Stimulated activated CD8-positive, alpha-beta memory T cell treated with anti-CD3 and anti-CD28 coated beads, Interleukin-15, amount 100 ng/mL, for 4 hours (primary cell): ENCODE measurements at places on chromosomes 2 and 18.

DNA sequence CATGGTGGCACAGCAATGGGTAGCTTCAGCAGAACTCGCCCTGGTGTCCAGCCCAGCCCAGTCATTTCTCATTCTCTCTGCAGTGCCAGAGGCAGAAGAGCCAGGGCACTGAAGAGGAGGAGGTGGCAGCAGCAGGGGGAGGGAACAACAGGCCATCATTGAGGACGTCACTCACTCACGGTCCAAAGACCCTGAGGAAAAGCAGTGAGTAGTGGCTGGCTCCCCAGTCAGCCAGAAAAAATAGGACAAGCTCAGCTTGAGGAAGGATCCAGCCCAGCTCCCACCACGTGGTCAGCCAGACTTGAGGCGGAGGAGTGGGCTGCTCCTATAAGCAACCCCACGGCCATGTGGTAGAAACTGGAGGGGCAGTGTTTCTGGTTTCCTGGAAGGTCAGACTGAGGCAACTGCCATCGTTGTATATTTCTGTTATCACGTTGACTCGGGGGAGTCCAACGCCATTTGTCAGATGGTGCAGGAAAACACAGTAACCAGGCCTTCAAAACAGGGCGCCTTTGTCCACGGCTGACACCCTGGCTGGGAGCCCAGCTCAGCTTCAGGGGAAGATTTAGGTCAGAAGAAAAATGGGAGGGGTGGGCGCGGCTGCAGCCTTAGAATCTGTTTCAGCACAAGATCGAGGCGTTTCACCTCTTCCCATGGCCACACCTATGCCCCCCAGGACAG is 19.0 kb upstream of the TMEM247 start:
- DNase-seq = no peak

GRCh38 chr2:105607920-105608504 is 136.7 kb upstream of the NCK2 start:
- no peak for DNase-seq

DNA sequence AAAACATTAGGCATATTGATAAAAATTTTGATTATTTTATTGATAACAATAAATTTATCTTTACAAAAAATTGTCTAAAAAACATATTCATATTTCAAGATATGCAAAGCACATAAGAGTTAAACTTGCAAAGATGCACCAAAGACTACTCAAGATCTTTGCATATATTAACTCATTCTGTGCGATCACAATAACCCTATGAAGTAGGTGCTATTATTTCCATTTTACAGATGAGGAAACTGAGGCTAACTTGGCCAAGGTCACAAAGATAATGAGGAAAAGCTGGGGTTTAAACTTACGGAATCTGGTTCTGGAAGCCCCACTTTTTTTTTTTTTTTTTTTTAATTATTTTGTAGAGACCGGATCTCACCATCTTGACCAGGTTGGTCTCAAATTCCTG is 94.4 kb upstream of the SERTAD2 start:
- DNase-seq = no peak

- DNase-seq = no peak
These were observed 15.5 kb upstream of the MSH6 start for GRCh38 chr2:47767497-47767844.

DNA sequence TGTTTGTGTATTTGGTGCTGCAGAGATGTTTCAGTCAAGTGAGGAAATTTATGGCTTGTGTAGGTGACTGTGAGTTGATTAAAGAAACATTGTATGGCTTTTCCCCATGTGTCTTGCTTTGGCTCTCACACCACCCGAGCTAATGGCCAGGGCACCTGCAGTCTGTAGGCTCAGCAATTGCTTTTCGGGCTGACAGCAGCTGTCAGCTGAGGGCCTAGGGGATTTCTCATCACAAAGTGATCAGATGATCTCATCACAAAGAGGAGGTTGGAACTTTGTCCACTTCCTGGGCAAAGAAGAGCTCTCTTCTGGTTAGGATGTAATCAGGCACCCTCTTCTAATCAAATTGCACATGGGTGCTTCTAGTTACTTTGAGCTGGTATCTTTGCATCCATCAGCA is 632.2 kb downstream of the SLC4A3 start:
- DNase-seq = no peak

GRCh38 chr2:181858600-181858999 is 32.9 kb upstream of the ITPRID2 start:
- DNase-seq = no peak

DNA sequence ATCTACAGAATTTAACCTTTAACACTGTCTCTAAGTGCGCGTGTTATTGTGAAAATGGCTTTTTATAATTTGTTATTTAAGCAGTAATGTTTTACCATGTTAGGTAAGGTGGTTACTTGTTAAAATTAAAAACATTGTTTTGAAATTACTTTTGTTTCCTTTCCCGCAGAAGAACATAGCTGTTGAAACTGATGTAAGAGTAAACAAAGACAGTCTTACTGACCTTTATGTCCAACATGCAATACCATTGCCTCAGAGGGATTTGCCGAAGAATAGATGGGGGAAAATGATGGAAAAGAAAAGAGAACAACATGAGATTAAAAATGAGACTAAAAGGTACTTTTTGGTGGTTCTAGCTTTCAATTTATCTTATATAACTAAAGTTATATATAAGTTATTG is 2.1 kb downstream of the C2orf49 start:
- no peak for DNase-seq

DNA sequence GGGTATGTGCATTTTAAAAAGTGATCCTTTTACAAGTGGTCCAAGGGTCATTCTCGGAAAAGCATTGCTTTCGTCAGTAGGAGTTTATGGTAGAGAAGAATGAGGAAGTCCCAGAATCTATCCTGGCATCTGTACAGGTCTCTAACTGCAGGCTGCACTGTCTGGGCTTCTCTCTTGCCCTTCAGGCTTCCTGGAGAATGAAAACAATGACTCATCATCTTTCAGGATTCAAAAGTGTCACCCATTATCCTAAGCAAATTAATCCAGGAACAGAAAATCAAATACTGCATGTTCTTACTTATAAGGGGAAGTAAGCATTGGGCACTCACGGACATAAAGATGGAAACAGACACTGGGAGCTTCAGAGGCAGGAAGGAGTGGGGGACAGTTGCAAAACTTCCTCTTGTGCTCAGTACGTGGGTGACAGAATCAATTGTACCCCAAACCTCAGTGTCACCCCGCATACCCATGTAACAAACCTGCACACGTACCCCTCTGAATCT is 60.2 kb upstream of the TXNDC2 start:
- no peak for DNase-seq

GRCh38 chr2:128970332-128971116 is 651.9 kb upstream of the HS6ST1 start:
- DNase-seq = no peak

DNA sequence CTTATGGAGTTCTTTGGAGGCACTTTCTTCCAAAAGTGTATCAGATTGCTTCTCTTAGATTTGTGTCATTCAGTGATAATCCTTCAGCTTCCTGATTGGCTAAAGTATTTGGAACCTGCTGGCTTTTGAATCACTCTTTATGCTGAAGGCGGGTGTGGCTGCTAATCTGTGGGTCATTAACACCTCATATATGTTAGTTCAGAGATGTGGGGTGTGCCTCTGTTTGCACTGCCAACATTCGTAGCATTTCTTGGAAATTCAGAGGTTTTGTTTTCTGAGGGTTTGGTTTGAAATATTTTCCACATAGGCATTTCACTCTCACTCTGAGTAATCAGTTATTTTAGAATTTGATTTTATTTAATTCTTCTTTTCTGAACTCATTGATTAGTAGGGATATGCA is 1604.4 kb upstream of the ACVR2A start:
- no peak for DNase-seq

GRCh38 chr2:214244847-214245246 is 166.0 kb upstream of the VWC2L start:
- DNase-seq = no peak

DNA sequence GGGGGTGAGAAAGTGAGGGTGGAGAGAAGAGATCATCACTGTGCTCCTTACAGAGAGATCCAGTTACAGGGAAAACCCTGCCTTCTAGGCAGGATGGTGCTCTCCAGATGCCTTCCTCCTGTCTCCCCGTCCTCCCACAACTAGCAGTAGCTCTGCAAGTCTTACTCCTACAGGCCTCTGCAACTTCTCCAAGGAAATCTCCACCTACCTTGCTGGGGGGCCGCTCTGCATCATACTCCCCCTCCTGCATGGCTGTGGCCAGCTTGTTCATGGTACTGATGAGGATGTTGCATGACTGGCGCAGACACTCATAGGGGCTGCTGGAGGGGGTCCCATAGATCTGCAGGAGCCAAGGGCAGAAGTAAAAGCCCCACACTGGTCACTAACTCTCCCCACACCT is 14.1 kb downstream of the DCTN1 start:
- DNase-seq = no peak

- DNase-seq = no peak
These were observed 4.9 kb upstream of the CHN1 start for GRCh38 chr2:175009917-175010621.

DNA sequence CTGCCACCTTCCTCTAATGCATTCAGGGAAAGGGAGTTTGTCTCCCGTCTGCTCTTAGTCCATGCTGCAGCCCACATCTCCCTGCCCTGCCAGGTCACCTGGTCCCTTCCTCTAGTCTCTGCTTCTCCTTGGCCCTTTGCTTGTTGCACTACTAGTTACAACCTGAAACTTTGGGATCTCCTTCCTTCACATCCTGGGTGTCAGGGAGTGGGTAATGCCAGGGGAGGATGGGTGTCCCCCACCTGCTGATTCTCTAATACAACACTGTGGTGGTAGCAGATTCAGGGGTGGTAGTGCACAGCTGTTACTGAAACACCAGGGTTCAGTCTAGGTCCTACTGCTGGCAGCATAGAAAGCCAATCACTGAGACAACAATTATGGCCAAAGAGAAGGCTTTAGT is 31.2 kb upstream of the COX7A2L start:
- DNase-seq = no peak

DNA sequence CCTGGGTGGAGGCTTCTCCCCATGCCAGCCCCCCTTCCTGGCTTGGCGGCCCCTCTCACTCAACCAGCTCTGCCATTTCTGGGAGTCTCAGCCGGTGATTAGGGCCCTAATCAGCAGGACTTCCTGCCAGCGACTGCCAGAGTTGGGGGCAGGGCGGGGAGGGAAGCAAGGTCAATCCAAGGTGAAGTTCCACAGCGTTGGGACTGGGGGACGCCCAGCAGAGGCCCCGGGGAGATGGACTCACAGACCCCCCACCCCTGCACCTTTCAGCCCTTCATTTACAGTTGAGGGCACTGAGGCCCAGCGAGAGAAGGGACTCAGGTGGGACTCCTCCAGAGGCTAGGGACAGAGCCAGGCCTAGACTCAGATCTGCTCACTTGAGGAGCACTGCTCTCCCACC is 65.3 kb downstream of the TNS1 start:
- DNase-seq = no peak

GRCh38 chr18:26057344-26057773 is 33.1 kb downstream of the SS18 start:
- DNase-seq = no peak

- no peak for DNase-seq
These were observed 97.0 kb upstream of the ATL2 start for GRCh38 chr2:38474021-38474456.

DNA sequence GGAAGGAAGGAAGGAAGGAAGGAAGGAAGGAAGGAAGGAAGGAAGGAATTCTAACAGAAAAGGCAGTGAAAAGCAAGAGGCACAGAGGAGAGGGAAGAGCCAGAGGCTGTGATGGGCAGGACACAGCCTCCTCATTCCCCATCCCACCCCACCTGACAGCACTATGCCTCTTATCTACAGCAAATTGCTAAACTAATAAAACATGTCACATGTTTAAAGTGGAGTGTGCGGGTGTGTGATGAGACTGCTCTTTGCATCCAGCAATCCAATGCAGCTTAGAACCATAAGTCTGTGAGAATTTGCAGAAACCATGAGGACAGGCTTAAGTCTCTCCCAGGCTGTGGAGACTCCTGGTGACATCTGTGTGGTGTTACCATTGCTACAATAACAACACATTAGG is 108.4 kb upstream of the ALK start:
- no peak for DNase-seq

DNA sequence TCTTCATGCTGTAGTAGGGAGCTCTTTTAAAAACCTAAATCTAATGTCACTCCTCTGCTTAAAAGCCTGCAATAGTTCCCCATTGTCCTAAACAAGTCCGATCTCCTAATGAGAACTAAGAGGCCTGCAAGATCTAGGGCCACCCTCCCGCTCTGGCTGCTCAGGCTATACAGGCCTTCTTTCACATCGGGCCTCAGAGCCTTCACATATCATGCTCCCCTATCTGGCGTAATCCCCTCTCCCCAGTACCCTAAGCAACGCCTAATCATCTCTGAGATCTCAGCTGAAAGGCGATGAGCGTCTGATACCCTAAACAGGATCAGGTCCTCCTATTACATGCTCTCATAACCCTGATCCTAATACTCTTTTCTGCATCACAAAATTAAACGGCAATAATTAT is 1.9 kb downstream of the MAP4K3 start:
- no peak for DNase-seq
